Posterior vena cava (tissue), 2 donors: ENCODE measurements at places on chromosomes 5 and 9. TPM values are rescaled to one million over a fixed set of nuclear protein-coding genes. Genes with fewer than 3 reads are reported as not detected.

DNA sequence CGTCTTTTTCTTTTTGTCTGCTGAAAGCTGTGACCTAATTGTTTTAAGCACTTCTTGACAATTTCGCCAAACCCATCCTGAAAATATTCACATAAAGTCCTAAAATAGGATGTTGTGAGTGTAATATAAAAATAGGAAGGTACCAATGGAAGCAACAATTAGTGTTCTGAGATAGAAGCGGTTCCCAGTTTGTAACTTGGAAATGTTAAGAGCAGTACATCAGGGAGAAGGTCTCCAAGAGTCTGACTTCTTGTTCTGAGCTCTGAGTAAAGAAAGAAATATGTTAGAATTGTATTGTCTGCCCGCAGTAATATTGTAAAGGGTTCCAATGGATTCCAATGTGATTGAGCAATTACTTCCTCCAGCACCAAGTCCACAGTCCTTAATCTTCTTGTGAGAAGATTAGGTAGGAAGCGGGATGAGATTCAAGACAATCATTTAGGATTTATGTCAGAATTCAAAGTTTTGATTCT lies 3.9 kb downstream of the VCAN start:
- no peak for DNase-seq

GRCh38 chr5:153885141-153885540 lies 153.6 kb downstream of the FAM114A2 start:
- no peak for DNase-seq

- DNase-seq, result no peak
These were observed 66.2 kb downstream of the PLPPR1 start for GRCh38 chr9:101094686-101095085.

- DNase-seq, result no peak
These were observed 112.5 kb downstream of the UHRF2 start for GRCh38 chr9:6525326-6526045.

- no peak for DNase-seq
These were observed 427.2 kb downstream of the SPOCK1 start for GRCh38 chr5:137071931-137072330.

DNA sequence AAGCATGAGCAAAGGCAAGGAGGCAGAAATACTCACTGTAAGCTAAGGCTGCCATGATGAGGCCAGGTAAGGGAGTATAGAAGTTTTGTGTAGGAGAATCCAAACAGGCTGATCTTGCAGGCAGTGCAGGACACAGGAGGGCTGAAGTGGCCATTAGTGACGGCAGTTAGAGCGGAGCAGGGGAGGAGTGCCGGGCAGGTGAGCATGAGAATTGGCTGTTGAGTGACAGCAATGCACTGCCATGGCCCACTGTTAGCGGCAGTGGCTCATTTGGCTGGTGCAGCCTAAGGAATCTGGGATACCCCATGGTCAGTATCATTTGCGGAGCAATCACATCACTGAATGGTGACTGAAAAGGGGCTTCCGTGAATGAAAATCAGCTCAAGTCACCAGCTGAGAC lies 22.8 kb downstream of the RGS3 start:
- no peak for DNase-seq

- DNase-seq, result no peak
These were observed 4.9 kb downstream of the GARNL3 start for GRCh38 chr9:127269449-127269848.

GRCh38 chr9:77063645-77064285 lies 44.3 kb downstream of the FOXB2 start:
- DNase-seq, result no peak

DNA sequence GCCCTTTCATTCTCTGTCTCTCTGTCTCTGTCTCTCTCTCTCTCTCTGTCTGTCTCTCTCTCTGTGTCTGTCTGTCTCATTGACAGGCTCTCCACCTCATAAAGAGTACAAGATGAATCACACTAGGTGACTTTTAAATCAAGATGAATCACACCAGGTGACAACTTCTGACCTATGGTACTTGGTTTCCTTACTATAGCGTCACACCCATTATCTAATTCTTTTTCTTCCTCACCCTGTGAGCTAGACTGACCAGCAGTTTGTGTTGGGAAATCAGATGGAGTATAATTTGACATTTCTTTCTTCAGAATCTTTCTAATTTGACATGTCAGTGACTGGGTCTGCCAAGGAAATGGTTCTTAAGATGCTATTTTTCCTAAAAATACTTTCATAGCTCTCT lies 232.9 kb downstream of the ARRDC3 start:
- DNase-seq, result no peak

DNA sequence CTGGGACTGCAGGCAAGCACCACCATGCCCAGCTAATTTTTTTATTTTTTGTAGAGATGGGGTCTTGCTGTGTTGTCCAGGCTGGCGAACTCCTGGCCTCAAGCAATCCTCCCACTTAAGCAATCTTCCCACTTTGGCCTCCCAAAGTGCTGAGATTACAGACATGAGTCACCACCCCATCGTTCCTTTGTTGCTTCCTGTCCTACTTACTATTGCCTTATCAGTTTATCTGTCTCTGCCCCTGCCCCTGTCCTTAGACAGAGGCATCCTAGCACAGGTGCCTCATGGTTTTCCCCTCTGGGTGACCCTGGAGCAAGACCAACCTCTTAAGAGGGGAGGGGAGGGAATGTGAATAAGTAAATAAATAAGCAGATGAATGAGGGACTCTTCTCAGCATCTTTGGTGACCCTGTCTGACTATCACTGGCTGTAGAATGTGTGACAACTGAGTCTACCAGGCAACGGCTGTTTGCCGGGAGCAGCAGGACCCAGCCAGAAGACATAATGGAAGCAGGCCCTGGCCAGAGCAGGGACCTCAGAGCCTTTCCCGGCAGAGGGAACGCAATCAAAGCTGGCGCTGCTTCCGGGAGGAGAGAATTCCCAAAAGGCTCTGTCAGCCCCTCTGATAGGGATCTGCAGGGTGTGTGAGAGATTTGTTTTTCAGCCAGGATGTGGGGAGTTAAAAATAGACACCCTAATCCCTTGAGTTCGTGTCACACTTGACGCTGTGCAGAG lies 43.8 kb upstream of the DAB2IP start:
- no peak for DNase-seq

DNA sequence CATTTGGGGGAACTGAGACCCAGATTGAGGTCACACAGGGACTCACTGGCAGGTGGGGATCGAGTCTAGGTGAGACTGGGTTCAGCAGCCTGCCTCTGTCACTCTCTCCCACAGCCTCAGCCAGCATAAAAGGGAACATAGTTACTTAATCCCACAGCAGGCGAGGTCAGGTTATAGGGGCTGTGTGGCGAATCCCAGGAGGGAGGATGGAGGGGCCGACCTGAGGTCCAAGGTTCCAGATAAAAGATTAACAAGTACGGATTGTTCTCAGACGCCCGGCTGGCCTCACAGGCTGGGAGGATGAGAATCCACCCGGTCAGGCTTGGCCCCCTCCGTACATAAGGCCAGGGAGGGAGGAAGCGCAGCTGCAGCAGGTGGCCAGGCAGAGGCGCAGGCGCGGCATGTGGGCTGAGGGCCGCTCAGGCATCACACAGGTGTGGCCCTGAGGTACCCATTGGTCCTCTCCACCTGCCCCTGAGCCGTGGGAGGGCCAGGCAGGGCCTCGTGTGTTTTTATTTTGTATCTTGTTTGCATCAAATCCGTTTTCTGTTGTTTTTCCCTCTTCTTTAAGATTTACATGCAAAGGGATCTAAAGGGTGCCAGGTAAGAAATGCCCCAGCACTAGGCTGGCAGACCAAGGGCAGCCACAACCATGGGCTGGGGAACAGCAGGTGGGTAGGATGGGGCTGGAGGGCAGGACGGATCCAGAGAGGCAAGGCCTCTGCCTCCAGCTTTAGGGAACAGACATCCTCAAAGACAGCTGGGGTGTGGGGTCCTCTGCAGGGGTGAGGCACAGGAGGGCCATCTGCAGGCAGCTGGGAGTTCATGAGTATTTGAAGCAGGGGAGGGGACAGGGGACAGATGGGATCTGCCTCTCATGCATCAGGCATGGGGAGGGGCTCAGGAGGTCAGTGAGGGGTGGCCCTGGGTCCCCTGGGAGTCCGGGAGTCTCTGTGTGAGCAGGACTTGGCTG lies 3.6 kb downstream of the SUSD3 start:
- DNase-seq, result no peak

DNA sequence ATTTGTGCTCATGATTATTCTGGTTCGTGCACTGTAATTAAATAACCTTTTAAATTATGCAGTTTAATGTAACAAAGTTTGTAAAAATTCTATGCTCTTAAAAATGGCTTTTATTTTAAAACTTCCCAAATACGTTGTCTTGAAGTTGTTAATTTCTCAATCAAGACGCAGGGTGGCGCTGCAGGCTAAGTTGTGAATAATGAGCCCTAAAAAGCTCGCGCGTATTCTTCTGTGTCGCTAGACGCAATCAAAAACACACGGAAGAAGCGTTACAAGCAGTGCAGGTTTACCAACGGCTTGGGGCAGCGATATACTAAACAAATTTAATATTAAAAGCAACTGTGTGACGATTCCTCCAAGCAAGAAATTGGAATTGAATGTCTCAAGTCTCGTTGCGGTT lies at the start of gene PCDHB4:
PCDHB4 (plus strand) TSS at position 256 of the 400 bp plus-strand sequence. CDS start 181 bp downstream, outside the sequence.
- no peak for DNase-seq

- DNase-seq, result no peak
These were observed 192.4 kb upstream of the KLF4 start for GRCh38 chr9:107681988-107682387.

GRCh38 chr5:179230061-179230461 lies 115.2 kb downstream of the ADAMTS2 start:
- peak; percentile 45 for DNase-seq

GRCh38 chr5:96781031-96781971 lies 26.4 kb downstream of the ERAP1 start:
- no peak for DNase-seq

GRCh38 chr5:89105836-89106235 lies 222.9 kb upstream of the MEF2C start:
- no peak for DNase-seq

DNA sequence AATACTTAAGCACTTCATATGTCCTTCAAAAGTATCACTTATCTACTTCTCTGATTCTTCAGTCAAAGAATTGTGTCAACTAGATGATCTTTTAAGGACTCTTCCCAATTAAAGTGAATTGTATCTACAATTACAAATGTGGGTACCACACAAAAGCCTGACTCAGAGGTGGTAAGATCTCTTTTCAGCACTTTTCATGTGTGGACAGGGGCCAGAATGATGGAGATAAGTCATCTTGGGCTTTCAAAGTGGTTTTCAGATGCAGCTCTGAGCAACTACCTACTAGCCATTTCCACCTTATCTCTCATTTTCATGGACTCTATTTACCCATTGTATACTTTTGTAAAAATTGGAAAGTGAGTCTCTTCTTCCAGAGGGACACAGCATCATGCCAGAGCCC lies 8.4 kb downstream of the COX7C start:
- DNase-seq, result no peak

- DNase-seq, result no peak
These were observed 141.2 kb downstream of the PRDM9 start for GRCh38 chr5:23648656-23649055.

- DNase-seq, result no peak
These were observed 3.5 kb downstream of the HBEGF start for GRCh38 chr5:140342896-140343295.

DNA sequence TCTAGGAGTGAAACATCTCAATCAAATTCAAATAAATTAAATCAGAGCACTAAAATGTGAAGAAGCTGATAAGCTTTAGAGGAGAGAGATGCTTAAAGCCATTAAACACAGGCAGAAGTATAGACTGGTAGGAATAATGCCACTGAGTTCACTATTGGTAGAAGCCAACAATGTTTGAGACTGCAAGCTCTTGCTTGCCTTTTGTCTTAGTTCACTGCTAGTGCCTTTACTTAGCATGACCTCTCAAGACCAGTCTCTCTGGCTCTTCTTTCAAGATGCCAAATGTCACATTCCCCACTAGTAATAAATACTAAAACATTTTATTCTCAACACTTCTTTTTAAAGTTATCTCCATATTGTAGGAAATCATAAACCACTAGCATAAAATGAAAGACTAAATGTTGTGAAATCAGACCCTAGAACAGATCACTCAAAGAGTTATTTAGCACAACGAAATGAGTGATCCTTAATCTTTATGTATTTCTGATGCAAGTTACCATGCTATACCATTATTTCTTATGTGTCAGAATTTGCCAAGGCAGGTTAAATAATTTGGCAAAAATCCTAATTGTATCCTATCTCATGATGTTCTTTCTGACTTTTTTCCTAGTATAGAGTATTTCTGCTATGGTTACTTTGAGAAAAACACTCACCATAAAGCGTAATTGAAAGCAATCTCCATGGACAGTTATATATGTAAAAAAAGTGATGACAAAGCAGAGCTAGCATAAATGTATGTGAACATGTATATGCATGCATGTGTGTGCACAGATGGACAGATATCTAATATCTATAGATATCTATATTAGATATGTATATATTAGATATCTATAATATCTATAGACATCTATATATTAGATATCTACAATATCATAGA lies 57.5 kb downstream of the PJA2 start:
- DNase-seq, result no peak

GRCh38 chr5:95712347-95712958 lies 18.7 kb upstream of the RHOBTB3 start:
- no peak for DNase-seq

GRCh38 chr5:90803876-90804275 lies 245.3 kb downstream of the ADGRV1 start:
- no peak for DNase-seq

DNA sequence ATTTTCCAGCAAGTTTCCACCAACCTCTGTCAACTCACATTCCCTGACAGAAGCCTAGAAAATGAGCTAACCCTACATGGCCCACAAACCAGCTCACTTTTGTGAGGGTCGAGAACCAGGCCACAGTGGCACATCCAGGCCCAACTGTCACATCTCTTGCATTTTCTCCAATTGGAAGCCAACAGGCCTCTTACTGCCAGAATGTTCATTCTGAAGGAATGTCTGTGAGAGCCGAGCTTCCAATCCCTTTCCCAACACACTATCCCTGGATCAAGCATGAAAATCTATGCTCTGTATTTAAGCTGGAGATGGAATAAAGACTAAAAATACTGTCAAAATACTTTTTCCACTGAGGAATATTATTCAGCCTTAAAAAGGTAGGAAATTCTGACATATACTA lies 20.0 kb downstream of the MARCHF3 start:
- DNase-seq, result no peak

Gene GRIA1
- 0.24 TPM for total RNA-seq

Gene FRRS1L
- 0.97 TPM for total RNA-seq

Gene FBN2
- 4.3 TPM for total RNA-seq

Gene PCDHB11
- 4.0 TPM for total RNA-seq

Gene PBX3
- total RNA-seq, result 36.0 TPM

Gene SYK
- 19.5 TPM for total RNA-seq

Gene FOXD4L4
- total RNA-seq, result 0.28 TPM

Gene SH2D3C
- total RNA-seq, result 18.9 TPM

Gene FRMPD1
- 0.05 TPM for total RNA-seq

Gene PRLR
- total RNA-seq, result 0.86 TPM
